Suppressor macrophage (primary cell): ENCODE measurements at places on chromosomes 7 and 10.

GRCh38 chr10:42987121-42987541 is 89.7 kb upstream of the RET start:
- DNase-seq: peak; percentile 90

- no peak for DNase-seq
Observed at GRCh38 chr10:28090506-28090905, 91.6 kb upstream of the ODAD2 start.

DNA sequence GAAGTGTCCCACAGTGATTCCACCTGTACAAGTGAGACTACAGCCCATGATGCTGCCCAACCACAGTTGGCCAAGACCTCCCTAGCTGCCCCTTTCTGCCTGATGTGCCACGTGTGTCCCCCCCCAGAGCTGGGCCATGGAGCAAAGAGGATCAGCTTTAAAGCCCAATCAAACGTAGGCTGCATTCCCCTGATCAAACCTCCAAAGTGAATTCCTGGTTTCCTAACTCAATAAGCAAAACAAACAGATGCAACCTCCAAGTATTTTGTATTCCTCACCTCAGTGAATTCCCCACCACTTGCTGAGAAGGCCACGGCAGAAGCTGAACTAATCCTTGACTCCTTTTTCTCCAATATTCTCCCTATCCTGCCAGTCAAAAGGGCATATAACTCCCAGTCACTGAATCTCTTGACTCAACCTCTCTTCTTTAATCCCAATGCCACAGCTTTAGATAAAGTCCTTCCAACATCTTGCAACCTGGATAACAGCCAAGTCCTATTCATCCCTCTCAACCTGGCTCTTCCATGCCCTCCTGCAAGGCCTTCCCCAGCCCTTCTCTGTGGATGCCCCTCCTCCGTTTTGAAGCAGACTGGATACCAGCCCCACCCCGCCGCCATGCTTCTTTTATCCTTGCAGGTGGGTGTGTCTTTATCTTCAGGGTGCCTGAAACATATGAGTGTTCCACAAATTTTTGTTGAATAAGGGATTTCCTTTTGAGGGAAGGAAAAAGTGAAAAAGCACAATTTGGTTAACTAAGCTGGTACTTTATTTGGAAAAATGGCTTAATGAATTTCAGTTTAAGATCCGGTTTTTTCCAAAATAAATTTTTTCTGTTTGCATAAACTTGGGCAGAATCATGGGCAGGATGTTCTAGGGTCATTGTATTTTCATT is 285.2 kb upstream of the MKLN1 start:
- no peak for DNase-seq

- no peak for DNase-seq
Observed at GRCh38 chr7:157610671-157611295, 274.0 kb downstream of the DNAJB6 start.

- no peak for DNase-seq
Observed at GRCh38 chr7:159027056-159027788, 117.4 kb downstream of the VIPR2 start.

- no peak for DNase-seq
Observed at GRCh38 chr10:85607043-85607695, 759.4 kb downstream of the GRID1 start.

DNA sequence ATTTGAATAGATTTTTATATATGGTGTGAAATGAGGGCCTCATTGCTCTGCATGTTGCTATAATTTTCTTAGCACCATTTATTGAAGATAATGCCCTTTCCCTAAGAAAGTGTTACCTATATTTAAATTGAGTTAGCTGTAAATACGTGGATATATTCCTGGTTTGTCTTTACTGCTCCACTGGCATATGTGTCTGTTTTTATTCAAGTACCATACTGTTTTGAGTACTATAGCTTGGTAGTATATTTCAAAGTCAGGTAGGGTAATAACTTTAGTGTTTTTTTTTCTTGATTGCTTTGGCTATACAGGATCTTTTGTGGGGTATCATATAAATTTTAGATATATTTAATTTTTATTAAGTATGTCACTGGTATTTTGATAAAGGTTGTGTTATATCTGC is 31.4 kb downstream of the ZNF273 start:
- no peak for DNase-seq

DNA sequence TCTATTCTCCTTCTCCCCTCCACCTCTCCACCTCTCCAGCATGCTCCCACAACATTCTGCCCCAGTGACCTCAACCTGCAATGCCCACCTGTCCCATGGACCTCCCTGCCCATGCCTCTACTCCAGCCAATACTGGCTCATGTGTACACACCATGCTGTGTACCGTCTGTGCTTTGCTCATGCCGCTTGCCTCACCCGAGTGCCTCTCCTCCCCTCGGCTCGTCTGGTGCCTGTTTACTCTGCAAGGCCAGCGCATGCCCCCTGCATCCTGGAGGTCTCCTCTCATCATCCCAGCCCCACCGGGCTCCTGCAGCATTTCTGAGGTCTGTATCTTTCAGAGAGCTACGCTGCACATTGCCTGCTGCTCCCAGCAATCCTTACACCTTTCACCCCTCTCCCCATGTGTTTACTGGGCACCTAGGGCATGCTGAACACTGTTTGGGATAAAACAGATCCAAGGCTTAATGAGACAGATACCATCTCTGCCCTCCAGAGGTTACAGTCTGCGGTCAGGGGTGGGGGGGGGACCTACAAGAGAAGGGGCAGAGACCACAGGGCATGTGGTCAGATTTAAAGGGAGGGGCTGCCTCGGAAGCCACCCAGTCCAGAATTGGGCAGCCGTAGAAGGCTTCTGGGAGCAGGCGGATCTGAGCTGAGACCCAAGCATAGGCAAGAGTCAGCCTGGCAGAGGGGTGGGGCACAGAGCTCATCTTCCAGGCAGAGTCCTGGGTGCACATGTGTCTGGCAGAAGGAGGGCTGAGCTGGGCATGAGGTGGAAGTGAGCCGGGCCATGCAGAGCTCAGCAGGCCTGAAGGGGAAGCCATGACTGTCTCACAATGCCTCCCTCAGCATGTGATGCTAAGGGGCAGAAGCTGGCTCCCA is 29.6 kb upstream of the PSAP start:
- DNase-seq: peak; percentile 91

DNA sequence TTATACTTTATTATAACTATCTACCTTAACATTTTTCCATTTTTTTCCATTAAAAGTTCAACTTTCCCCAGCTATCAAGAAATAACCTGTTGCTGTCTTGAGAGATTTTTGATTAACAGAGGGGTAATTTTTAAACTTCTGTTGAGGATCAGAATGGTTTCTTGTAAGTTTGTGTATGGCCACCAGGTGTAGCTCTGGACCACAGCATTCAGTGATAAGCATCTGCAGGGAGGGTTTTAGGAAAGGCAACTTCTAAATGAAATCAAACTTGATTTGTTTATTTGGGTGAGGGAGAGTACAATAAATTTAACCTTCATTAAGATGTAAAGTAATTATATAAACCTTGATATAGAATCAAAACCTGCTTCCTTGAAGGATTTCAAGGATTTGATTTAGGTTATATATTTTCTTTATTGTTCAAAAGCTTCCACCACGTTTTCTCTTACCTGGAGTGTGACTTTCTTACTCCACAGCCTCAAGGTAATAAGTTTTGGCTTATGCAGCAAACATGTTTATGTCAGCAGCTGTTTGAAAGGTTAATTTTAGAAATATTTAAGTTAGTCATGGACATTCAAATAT is 153.3 kb downstream of the STK31 start:
- peak; percentile 6 for DNase-seq
